ENCODE measurements at places on chromosomes 1 and 21. TPM values are rescaled to one million over a fixed set of nuclear protein-coding genes. Genes with fewer than 3 reads are reported as not detected.

The KDF1 gene
- not detected for total RNA-seq

The PADI3 gene
- total RNA-seq = not detected

DNA sequence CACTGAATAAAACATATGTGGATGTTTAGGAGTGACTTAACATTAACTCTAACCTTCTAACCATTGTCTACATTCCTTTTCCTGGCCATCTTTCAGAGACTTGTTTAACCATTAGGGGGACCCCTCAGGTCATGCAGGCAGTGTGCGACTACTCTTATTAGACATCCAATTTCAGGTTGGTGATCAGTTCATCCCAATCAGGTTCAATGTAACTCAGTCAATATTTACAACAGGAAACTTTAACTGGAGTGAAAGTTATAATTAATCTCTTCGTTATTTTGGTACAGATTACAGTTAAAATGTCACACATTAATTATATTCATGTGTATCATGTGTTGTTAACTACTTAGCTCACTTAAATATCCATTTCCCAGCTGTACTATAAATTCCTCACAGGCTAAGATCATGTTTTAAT, 68.8 kb upstream of the RGS1 start:
- no peak for DNase-seq

- no peak for DNase-seq
Measured at GRCh38 chr1:230863449-230863848, 4.9 kb downstream of the C1orf198 start.

DNA sequence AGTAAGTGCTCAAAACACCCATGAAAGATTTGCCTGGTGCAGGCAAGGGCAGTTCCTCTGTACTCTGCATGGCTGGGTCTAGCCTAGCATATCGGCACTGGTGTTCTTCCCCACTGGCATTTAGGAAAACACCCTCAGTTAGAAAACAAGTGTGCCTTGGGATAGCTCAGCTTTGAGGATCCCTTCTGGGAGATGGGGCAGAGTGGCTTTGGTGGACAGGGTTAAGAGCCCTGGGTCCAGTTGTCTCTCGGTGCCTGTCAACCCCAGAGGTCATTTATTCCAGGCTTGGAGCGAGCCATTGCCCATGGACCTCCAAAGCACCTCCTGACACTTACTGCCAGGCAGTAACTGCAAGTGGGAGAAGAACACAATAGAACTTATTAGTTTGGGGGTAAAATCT, 80.8 kb upstream of the DIRAS3 start:
- DNase-seq = no peak

GRCh38 chr1:207221934-207222351, 99.5 kb upstream of the CD55 start:
- no peak for DNase-seq

- no peak for DNase-seq
Measured at GRCh38 chr1:50373532-50373931, 49.7 kb downstream of the DMRTA2 start.

- no peak for DNase-seq
Measured at GRCh38 chr1:168057921-168058320, 78.8 kb downstream of the GPR161 start.

DNA sequence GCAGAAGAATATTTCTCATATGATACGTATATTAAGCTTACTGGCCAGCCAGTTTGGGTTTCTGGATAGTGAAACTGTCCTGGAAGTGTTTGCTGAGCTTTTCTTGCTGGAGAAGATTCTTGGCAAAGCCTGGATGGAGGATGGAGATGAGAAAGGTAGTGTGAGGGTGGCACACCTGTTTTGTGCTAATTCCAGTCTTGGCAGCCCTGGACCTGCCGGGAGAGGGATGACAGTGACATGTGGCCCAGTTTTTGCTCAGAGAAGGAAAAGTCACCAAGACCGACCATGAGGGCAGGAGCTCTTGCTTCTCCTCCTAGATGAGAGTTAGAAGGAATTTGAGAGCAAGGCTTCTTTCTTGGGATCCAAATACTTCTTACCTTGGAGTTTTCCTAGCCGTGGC, 34.1 kb downstream of the DOP1B start:
- DNase-seq = no peak

- no peak for DNase-seq
Measured at GRCh38 chr1:15173863-15174614, 20.5 kb downstream of the TMEM51 start.

DNA sequence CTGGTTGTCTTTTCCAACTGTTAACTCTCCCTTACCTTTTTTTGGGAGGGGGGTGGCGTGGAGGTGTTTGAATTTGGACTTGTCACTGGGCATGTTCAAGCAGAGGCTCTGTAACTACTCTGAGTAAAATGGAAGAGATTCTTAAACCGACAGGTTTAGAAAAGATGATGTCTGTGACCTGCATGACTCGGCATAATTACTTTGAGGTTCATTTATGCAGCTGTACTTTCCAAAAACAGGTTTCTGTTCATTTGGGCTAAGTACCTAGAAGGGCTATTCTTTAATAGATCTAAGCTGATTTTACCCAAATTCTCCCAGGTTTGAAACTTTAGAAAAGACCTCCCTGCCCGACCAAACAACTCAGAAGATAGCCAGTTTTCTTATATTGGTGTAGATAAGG, 80.3 kb downstream of the SLC35A3 start:
- DNase-seq = no peak

DNA sequence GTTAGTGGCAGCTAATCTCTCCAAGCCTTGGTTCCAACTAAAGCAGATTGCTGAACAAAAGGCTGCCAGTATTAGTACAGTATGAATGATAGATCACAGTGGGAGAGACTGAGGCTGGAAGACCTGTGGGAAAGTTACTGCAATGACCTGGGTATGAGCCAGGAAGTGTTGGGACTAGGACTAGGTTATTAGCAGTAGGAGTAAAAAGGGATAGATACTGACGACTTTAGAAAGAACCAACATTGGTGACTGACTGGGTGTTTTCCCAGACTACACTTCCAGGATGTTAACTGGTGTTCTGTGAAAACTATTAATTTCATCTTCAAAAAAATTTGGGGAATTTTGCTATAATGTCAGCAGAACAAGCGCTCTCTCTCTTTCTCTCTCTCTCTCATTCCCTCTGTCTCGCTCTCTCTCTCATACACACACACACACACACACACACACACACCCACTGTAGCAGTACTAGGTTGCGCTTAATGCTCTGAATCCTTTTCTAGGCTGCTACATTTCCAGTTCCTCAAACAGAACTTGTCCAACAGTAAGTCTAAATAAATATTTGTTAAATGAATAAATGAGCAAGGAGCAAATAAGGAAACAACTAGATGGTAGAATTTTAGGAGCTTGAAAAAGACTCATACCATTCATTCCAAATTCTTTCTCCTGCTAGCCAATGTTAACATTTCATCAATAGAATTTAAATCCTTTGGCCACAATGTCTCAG, 47.6 kb upstream of the RGS8 start:
- DNase-seq = no peak

- no peak for DNase-seq
Measured at GRCh38 chr1:26158908-26159742, at the start of gene FAM110D. FAM110D (plus strand) TSS chr1:26159079; CDS start chr1:26161292, 2,213 bp downstream.
